Activated CD4-positive, CD25-positive, alpha-beta regulatory T cell treated with anti-CD3 and anti-CD28 coated beads, Interleukin-2, amount 50 U/mL, for 24 hours (primary cell): ENCODE measurements at places on chromosomes 1 and 21.

DNA sequence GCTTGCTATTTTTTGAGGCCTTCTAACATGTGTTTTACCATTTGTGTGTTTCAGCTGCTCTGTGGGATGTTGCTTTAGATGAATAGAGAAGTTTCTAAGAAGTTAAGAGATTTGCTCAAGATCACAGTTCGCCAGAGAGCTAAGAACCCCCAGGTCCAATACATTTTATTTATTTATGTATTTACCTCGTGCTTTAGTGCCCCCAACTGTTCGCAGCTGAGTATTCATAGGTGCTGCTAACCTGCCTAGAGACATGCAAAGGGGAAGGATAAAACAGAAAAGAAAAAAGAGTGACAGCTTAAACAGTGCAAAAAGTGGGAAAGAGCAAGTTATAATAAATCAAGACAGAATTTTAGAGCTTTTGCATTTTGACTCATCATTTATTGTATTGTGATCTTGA is 31.1 kb downstream of the NFYC start:
- no peak for ATAC-seq

DNA sequence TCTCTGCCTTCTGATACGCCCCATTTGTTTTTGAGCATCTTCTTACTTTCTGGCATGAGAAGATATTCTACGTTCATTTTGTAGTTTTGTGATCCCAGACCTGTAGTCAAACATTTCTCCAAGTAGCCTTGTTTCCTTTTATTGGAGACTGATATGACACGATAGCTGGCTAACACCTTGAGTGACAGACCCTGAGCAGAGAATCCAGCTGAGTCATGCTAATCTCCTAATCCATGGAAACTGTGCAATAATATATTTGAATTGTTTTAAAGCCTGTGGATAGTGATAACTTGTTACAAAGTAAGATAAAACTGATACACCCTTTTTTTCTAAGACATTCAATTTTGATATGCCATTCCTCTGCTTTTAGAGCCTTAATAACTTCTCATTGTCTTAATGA is 1.2 kb upstream of the IFI44L start:
- ATAC-seq, result no peak

DNA sequence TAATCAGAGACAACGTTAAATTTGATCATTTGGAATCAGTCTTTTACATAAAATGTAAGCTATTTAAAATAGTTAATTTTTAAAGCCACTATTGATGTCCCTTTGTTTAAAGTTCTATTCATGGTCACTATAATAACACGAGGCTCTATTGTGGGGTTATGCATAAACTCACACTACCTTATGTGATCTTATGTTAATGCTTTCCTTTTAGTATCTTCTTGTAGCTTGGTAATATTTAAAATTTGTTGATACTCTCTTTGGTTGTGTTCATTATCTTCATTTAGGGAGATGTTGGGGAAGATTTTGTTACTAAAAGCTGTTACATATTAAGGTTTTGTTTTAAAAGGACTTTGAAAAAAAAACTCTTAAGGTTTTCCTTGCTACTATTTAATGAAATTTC is 1.2 kb downstream of the B3GALT2 start:
- no peak for ATAC-seq

- ATAC-seq, result no peak
Measured at GRCh38 chr1:33234131-33234530, 22.2 kb upstream of the ZNF362 start.

GRCh38 chr1:59332983-59333382 is 36.1 kb downstream of the FGGY start:
- peak; percentile 55 for ATAC-seq

DNA sequence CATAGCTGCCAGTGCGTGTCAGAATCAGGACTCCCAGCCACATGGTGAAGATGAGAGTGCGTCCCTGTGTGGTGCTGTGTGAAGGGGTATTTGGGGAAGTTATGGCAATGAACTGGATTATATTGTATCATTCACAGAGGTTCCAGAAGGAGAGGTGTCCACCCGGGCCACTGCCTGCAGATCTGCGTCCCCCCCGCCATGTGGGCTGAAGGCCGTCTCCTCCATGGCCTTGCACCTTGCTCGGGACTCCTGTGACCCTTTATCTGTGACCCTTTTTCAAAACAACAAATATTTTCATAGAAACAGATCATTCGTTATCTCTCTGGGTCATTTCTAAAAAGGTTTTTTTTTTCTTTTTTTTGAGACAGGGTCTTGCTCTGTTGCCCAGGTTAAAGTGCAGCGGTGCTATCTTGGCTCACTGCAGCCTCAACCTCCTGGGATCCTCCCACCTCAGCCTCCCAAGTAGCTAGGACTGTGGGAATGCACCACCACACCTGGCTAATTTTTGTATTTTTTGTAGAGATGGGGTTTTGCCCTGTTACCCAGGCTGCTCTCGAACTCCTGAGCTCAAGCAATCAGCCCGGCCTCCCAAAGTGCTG is 120.2 kb upstream of the ERRFI1 start:
- no peak for ATAC-seq

DNA sequence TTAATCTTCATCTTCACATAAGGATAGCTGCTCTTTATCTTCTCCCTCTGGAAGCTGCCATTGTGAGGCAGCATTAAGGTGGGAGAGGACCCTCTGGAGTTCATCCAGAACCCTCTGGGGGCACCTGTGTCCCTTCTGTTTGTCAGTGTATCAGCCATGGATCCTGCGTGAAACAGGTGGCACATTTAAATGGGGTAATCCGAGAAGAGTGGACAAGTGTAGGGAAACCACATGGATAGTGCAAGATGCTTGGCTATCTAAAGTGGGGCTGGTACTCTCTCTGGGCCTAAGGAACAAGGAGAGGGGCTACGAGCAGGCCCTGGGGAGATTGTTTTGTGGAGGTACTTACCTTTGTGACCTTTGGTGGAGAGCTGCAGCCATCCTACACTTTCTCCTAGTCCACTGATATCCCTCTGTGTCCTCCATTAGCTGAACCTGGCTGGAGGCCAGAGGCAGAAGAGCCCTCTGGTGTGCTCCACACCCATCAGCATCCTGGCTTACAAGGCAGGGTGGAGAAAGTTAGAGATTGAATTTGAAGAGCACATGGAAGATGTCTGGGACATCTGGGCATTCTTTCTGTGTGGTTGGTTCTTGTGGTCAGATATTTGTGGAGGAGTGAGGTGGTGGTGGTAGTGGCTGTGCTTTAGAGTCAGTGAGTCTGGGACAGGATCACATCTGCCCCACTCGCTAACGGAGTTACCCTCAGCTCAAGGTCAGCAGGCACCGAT is 117.7 kb downstream of the FGGY start:
- no peak for ATAC-seq

DNA sequence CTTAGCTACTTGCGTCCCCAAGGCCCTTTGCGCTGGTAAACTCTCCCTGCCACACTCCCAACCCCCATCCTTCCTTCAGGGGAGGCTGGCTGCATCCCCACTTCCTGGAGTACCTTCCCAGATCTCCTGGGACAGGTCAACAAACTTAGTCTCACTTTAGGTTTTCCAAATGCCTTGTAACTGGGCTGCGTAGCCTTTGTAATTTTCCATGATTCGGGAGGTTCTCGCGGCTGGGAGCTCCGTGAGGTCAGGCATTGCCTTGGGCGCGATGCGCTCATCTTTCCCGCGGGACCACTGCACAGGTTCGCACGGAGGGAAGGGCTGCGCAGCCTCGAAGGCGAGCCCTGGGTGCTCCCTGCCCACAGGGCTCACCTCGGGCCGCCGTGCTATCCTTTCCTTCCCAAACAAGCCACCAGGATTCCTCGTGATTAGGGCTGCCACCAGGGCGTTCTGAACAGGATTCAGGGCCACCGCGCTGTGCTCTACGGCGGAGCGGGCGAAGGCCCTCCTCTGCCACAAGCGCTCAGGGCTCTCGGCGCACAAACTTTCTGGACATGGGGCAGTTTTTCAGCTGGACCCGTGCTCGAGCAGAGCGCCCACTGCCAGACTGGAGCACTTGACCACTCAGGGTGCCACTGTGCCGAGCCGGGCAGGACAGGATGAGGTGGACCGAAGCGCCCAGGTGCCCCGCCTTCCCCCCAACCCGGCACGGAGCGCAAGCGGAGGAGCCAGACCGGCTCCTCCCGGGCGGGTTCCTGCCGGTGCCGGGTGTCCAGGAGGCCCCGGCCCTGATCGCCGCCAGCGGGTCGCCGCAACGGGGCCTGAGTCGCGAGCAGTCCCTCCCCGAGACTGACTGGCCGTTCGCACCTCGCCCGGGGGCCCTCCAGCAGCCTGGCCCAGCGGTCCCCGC is 1.1 kb downstream of the TMPRSS2 start:
- no peak for ATAC-seq

GRCh38 chr1:29344336-29344735 is 108.0 kb downstream of the PTPRU start:
- no peak for ATAC-seq
